ENCODE measurements at places on chromosomes 3 and 15.

GRCh38 chr3:88267441-88267840 is 117.7 kb downstream of the C3orf38 start:
- no peak for DNase-seq

DNA sequence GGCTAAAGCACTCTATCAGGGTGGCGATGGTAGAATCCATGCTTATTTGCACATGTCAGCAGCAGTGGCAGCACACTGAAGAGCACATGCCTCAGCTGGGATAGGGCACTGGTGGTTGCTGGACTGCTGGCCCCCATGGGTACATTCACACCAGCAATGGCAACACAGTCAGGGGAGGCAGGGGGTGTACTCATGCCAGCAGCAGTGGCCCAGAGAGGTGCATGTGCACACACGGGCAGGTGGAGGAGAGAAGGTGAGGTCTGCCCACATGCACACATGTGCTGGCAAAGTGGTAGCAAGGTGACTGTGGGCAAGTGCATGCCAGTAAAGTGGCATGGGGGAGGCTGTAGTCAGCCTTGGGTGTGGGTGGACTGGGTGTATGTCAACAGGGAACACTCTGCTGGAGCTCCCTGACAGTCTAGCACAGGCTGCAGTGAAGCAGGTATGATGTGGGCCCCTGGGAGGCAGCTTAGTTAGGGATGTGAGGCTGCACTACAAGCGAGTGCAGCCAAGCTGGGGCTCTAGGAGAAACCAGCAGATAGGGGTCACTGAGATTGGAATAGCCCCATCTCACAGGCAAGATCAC is 53.9 kb upstream of the NPAP1 start:
- DNase-seq = no peak

GRCh38 chr3:111963424-111963823 is 15.4 kb upstream of the ABHD10 start:
- no peak for DNase-seq

GRCh38 chr15:98755138-98755537 is 106.8 kb downstream of the IGF1R start:
- no peak for DNase-seq

GRCh38 chr3:183491109-183491922 is 62.9 kb upstream of the MCF2L2 start:
- no peak for DNase-seq

GRCh38 chr3:45124956-45125355 is 21.2 kb downstream of the CDCP1 start:
- DNase-seq = no peak

GRCh38 chr3:21326704-21327475 is 424.1 kb downstream of the ZNF385D start:
- DNase-seq = no peak

DNA sequence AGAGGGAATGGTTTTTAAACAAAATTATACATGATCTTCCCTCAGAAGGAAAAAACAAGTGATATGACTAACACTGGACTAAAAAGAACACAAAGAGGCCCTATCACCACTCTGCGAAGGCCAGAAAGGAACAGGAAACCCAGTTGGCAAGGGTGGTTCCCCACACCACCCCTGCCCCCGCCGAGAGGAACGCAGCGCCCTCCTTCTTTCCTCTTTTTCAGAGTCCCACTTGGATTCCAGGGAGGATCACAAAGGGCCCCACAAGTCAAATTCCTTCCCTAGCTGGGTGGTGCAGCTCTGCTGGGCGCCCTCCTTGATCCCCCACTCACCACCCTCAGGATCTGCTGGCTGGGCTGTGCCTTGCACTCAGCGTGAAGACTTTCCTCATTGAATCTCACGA is 29.8 kb downstream of the PLA1A start:
- DNase-seq = peak; percentile 51

GRCh38 chr3:49519916-49520385 is 34.3 kb upstream of the BSN start:
- peak; percentile 27 for DNase-seq
